Fibroblast of mammary gland (primary cell): ENCODE measurements at places on chromosomes 12 and 14.

DNA sequence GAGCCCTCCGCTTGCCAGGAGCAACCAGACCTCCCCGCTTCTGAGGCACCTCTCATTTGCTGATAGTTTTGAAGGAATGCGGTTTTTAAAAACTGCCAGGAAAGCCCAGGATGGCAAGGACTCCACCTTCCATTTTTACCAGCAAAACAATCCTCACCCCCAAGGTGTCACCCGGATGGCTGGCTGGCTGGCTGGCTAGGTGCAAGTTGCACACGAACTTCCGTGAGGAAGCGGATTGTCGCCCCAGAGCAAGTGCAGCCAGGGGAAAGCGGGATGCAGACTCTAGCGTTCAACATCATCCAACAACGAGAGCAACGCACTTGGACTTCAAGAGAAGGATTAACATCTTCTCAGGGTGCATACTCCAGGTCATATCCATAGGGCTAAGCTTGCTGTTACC is 125.4 kb downstream of the RIMBP2 start:
- DNase-seq, result no peak

DNA sequence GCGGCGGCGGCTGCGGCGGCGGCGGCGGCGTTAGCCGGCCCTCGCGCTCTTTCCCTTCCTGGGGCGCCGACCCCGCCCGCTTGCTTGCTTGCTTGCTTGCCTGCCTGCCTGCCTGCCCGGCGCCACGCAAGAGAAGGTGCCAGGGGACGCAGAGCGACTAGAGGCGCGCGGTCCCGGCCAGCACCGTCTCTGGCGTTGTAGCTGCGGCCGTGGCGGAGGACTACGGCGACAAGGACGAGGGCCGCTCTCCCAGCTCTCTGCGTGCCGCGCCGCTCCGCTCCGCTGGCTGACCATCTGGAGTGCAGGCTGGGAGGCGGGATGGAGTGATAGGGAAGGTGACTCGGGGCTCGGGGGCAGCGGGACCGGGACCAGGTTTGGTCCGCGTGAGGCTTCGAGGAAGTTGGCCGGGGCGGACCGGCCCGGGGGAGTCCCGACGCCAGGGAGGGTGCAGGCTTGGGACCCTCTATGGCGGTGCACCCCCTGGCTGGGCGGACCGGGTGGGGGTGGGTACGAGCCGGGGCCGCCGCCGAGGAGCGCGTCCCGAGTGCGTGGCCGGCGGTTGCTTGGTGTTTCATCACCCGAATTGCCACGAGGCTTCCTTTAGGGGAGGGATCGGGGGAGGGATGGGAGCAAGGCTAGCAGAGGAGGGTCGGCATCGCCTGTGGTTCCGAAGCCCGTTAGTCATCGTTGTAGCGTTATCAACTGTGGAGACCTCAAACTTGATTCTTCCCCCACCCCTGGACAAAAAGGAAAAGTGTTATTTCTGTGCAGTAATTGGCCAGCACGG is 471 bp downstream of the XPOT start:
- DNase-seq, result peak; percentile 67

DNA sequence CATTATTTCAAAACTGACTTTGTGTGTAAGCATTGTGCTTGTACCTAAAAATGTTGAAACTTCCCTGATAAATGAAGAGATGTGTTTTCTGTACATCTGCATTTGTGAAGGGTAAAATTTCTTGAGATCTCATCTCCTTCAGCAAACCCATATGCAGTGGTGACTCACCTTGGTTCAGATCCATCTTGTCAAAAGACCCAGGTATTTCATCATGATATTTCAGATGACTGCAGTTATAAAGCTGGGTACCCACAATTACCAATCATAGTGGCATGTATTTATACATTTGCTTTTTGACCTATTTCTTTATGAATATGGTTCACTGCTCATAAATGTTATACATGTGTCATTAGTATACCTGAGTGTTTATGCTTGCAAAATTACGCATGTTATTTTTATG is 1213.6 kb downstream of the GALC start:
- peak; percentile 58 for DNase-seq

DNA sequence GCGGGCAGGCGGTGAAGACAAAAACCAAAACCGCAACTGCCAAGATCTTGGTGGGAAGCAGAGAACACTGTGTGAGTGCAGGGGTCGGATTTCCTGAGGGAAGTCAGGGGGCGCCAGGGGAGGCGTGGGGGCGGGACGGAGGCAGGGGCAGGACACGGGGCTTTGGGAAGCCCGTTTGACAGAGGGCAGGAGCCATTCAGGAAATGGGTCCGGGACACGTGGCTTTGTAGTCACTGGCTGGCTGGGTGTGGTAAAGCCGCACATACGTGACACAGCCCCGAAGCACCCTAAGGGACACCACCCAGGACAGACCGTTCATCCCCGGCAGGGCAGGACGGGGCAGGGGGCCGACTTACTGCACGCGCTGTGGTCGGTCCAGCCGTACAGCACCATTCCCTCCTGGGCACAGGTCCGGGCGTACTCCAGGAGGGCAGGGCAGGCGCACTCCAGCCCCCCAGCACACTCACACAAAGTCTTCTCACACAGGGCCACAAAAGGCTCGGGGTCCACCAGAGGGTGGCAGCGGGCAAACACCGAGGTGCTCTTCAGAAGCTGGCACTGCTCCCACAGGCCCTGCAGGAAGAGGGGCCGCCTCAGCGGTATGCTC is 49.4 kb downstream of the VWF start:
- DNase-seq, result peak; percentile 41

DNA sequence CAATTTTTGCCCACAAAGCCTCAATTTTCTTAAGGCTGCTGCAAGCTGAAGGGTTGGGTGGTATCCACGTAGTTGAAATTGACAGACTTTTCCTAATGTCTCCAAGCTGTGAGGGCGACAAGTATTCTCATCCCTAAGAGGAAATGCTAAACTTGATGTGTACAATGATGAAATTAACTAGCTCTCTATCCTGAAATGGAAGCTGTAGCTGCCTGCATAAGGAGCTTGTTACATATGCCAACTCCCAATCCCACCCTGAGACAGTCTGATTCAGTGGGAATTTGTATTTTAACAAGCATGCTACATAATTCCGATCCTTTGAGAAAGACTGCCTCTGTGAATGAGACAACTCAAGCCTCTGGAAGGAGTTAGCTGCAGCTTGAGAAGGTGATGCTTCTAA is 45.7 kb upstream of the MDM1 start:
- DNase-seq, result no peak

GRCh38 chr12:89069431-89069830 is 282.9 kb downstream of the DUSP6 start:
- no peak for DNase-seq

DNA sequence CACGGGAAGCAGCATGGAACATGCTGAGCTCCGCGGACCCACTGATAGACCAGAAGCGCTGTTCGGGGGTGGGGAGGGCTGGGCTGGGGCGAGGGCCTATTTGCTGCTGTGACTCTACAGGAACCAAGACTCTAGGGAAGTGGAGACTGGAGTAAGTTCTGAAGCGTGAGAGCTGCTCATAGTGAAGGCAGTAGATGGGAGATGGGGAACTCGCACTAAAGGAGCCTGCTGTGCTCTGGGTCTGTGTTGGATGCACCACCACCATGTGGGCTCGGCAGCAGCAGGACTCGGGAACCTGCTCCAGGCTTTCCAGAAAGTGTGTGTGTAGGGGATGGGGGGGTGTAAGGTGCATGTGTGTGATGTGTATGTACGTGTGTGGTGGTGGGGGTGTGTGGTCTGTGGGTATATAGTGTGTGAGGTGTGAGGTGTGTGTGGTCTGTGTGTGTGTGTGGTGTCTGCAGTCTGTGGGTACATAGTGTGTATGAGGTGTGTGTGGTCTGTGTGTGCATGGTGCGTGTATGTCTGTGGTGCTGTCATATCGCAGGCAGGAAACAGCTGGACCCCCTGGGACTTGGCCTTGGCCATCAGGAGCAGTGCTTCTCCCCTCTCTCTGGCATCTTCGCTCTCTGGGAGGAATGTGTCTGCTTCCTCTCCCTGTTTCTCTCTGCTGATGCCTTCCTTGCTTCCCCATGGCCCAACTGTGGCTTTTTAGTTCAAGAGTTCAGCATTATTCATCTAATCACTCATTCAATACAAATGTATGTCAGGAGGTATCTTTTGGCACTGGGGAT is 378.9 kb downstream of the FUT8 start:
- DNase-seq, result peak; percentile 35

DNA sequence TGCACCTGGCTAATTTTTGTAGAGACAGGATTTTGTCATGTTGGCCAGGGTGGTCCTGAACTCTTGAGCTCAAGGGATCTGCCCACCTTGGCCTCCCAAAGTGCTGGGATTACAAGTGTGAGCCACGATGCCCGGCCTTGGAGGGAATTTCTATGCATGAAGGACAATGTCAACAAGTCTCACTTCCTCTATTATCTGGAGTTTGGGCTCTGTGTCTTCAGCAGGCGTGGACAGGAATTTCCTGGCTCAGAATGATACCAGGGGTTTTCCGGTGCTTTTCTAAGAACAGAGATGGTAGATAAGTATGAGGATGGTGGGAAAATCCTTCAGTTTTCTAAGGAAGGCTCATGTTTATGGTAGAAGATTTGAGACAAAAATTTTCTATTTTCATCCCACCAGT is 75.0 kb upstream of the CCDC60 start:
- no peak for DNase-seq

- no peak for DNase-seq
Measured at GRCh38 chr12:128337431-128338170, 70.6 kb downstream of the TMEM132C start.

- DNase-seq, result peak; percentile 33
Measured at GRCh38 chr12:47033081-47033480, 46.3 kb upstream of the PCED1B start.

- DNase-seq, result no peak
Measured at GRCh38 chr14:66249544-66249943, 236.6 kb upstream of the CCDC196 start.

DNA sequence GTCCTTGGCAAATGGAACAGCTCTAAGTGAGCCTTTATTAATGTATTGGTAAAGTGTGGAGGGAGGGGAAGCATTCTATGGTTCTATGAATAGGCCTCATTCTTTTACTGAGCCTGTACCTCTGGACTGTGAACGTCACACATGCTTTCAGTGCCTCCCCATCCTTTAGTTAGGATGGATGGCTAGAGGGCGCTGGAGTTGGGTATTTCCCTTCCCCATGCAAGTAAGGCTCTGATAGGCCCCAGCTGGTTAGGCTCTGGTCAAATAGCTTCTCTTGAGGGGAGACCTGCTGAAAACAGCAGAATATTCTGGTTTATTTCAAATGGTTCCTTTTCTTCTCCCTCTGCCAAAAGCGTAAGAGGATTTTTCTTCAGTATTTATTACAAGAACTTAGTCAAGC is 860.9 kb upstream of the MDGA2 start:
- DNase-seq, result no peak

DNA sequence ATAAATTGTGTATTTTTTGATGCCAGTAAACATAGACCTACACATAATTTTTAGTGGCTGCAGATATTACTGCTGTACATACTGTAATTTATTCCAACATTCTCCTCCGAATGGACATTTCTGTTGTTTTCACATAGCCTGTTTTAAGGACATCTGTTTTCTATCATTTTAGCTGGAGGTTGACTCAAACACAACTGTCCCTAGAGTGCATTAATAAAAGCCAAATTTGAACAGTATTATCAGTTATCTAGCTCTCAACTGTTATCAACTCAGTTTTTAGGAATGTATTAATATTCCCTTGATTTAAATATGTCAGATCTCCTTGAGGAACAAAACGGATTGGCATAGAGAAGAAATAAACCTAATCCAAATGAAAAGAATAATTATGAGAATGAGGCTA is 17.2 kb upstream of the PIWIL1 start:
- no peak for DNase-seq

DNA sequence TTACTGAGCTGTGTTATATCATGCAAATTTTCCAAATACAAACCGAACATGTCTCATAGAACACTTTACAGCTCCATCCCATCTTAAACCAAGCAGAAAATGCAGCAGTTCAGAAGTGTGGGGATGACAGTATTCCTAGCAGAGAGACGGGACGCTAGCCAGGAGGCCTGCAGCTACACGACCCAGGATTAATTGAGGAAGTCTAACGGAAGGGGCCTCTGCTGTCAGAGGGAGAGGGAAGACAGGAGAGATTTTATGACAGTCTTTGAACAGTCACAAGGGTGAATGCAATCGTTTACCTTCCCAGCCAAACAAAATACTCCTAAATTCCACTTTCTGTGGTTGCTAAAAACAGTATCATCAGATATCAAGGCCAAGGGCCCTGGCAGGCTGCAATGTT is 261.9 kb downstream of the TMEM132D start:
- DNase-seq, result no peak

DNA sequence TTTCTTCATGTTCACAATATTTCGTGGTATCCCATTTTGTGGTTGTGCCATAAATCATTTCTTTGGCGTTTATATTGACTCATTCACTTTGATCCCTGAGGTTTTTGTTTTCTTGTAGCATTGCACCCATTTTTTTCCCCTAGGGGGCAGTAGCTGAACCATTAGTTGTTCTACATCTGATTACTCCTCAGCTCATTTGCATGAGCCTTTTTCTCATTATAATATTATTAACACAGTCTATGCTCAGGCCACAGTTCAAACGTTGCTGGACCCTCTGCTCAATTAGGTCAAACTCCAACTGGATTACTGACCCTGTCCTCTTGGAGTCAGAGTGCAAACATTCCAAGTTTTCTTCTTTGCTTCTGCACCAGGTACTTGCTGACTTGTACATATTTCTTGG is 475.4 kb upstream of the SEL1L start:
- DNase-seq, result no peak
